Activated T-cell treated with anti-CD3 and anti-CD28 coated beads, Interleukin-2, amount 50 U/mL, for 72 hours (primary cell): ENCODE measurements at places on chromosomes 13 and 19. TPM values are rescaled to one million over a fixed set of nuclear protein-coding genes. Genes with fewer than 3 reads are reported as not detected.

Gene FUT1
- total RNA-seq: 0.32 TPM

Gene C19orf85
- total RNA-seq: not detected

DNA sequence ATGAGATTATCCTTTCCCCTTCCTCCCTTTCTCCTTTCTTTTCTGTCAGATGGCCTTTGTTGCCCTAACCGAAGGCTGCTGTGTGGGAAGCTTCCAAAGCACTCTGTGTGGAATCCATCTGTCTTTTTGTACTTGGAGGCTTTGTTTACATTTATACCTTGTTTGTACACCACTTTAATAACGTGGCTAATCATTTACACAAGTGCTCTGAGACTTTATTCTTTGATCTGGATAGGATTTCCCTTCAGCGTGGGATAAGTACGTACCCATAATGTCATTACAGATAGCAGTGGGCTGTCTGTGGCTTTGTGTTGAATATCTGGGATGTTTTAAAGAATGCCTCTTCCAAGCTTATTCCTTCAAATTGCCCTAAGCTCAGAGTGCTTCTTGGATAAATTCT, 684.7 kb upstream of the SLITRK5 start:
- H3K4me3 ChIP-seq: no peak overlapping the region
- H3K36me3 ChIP-seq: no peaks in the 10 kb centered on the region
- H3K27me3 ChIP-seq: no peaks in the 10 kb centered on the region
- no peak overlapping the region for H3K27ac ChIP-seq
- H3K4me1 ChIP-seq: no peaks in the 10 kb centered on the region

GRCh38 chr19:7622933-7623685, 6.2 kb downstream of the XAB2 start:
- peaks cover 11% of the 10 kb centered on the region for H3K4me1 ChIP-seq
- DNase-seq: no peak
- H3K27me3 ChIP-seq: no peaks in the 10 kb centered on the region

DNA sequence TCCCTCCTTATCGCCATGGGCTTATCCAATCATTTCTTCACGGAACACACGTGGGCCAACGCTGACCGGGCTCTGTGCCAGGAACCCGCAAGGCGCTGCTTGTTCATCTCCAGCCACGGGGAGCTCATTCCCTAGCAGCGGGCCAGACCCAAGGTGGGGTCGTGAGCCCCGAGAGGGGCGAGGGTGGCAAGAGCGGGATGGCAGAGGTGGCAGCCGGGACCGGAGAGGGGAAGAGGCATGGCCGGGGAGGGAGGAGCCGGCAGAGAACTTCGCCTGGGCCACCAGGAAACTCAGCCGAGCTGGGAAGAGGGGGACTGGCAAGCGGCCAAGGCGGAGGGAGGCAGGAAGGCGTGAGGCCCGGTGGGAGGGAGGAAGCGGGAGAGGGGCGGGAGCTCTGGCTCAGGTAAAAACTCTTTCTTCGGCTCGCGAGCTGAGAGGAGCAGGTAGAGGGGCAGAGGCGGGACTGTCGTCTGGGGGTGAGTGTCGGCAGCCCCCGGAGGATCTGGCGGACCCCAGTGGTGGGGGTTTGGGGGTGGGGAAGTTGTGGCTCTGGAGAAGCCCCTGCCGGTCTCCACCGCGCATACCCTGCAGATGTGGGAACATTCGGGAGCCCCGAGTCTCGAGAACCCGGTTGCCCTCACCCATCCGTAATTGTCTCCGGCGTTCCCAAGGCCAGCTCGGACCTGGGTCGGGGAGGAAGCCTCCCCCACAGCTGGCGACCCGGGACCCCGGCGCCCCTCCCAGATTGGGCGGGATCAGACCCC, at the start of gene B3GNT3:
B3GNT3 (plus strand) TSS at position 408 of the 764 bp plus-strand sequence. CDS start 12,670 bp downstream, outside the sequence.
- peaks cover 6% of the 10 kb centered on the region for H3K27me3 ChIP-seq
- H3K27ac ChIP-seq: no peak within 1 kb of the TSS
- no peaks in the 10 kb centered on the region for H3K36me3 ChIP-seq
- H3K4me3 ChIP-seq: peak within 1 kb of the TSS; percentile 80
- peak; percentile 34 for DNase-seq
- peaks cover 66% of the 10 kb centered on the region for H3K4me1 ChIP-seq
